Fibroblast of skin of left quadriceps (primary cell): ENCODE measurements at places on chromosomes 2 and 18.

- DNase-seq = no peak
Observed at GRCh38 chr2:8022908-8023640, 658.8 kb upstream of the ID2 start.

DNA sequence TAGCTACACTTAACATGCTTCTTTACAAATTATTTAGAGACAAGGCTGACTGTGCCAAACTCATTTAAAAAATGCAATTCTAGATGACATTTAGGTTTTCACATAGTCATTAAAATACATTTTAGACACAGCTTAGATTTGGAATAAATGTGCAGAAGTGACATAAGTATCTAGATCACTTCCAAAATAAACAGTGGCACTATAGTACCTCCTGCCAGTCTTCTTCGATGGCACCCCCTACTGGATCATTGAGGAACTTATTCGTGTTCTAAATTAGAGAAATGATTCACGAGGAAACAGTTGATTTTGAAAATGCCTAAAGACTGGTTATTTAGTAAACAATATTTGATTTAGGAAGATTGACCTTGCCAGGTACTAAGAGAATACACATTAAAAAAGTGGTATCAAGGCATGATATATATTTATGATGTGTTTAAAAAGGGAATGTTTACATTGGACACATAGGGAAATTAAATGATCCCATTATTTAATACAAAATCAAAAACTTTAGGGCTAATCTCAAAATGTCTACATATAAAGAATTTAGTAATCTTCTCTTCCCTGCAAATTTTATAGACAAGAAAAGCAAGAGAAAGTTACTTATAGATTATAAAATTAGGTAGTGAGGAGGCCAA lies 323.9 kb downstream of the XIRP2 start:
- no peak for DNase-seq

DNA sequence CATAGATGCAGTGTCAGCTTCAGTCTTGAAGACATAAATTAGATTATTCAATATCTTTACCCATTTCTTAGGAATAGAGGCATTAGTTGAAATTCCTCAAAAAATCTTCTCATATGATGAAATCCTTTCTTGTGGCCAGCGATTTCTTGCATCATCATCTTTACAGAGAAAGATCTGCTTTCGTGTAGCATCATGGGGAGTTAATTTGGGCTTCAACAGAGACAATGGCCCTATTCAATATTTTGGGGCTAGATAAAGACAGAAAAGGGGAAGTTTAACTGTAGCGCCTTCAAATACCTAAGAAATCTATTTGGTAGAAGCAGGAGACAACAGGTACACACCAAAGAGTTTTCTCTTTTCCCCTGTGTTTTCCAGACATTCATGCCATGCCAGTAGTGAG lies 73.8 kb downstream of the TGFA start:
- no peak for DNase-seq

GRCh38 chr2:20643060-20643459 lies 7.8 kb downstream of the HS1BP3 start:
- no peak for DNase-seq

GRCh38 chr2:128016620-128017019 lies 11.2 kb downstream of the SAP130 start:
- no peak for DNase-seq
